ENCODE measurements at places on chromosomes 3 and 15. TPM values are rescaled to one million over a fixed set of nuclear protein-coding genes. Genes with fewer than 3 reads are reported as not detected.

DNA sequence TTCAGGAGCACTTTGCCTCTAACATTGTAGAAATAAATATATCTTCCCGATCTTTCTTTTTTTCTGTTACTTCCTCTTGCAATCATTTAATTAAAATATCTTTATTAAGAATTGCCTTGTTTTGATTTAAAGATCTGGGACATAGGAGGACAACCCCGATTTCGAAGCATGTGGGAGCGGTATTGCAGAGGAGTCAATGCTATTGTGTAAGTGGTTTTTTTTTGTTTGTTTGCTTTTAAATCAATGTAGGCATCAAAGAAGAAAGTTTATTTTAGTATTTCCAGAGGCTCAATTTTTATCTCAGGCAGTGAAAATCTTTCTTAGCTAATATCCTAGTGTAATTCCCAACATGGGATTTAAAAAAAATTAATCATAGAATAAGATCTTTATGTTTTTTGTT is 15.5 kb upstream of the EDEM1 start:
- no peak overlapping the region for H3K4me3 ChIP-seq
- no peak for DNase-seq
- H3K4me1 ChIP-seq, result peaks cover 6% of the 10 kb centered on the region
- H3K27ac ChIP-seq, result no peak overlapping the region

- H3K27me3 ChIP-seq, result peaks cover 14% of the 10 kb centered on the region
- no peak overlapping the region for H3K27ac ChIP-seq
- DNase-seq, result no peak
- no peak overlapping the region for H3K4me3 ChIP-seq
- H3K36me3 ChIP-seq, result no peaks in the 10 kb centered on the region
- peaks cover 15% of the 10 kb centered on the region for H3K4me1 ChIP-seq
Measured at GRCh38 chr15:42083916-42084315, 10.4 kb downstream of the PLA2G4D start.

SLC6A1 gene
- total RNA-seq, result not detected

- no peaks in the 10 kb centered on the region for H3K4me1 ChIP-seq
- H3K27me3 ChIP-seq, result no peaks in the 10 kb centered on the region
- DNase-seq, result no peak
- H3K27ac ChIP-seq, result no peak overlapping the region
- H3K4me3 ChIP-seq, result no peak overlapping the region
Measured at GRCh38 chr15:46442184-46442583, 807.4 kb downstream of the SQOR start.

DUOXA2 gene
- not detected for total RNA-seq

- H3K27me3 ChIP-seq, result peaks cover 2% of the 10 kb centered on the region
- no peak overlapping the region for H3K27ac ChIP-seq
- H3K36me3 ChIP-seq, result no peaks in the 10 kb centered on the region
- peak; percentile 14 for DNase-seq
Measured at GRCh38 chr3:14771593-14772497, 46.9 kb upstream of the FGD5 start.

CPLX3 gene
- 0.18 TPM for total RNA-seq

DNA sequence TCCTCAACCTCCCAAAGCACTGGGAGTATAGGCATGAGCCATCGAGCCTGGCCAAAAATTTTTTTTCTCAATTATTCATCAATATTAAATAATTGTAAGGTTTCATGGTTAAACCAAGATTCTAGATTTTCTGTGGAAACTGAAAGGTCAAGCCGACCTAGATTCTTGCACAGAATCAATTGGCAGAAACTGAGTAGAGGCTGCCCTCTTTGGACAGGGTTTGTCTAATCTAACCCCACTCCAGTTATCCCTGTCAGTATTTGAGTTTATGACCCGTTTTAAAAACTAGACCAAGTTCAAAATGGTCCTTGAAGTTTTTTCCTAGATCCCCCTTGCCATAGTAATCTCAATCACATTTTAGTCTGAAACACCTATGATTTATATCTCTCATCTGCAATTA is 8.6 kb upstream of the ADAM10 start:
- H3K27me3 ChIP-seq, result peaks cover 11% of the 10 kb centered on the region
- no peaks in the 10 kb centered on the region for H3K36me3 ChIP-seq
- no peak for DNase-seq
- H3K4me1 ChIP-seq, result peaks cover 4% of the 10 kb centered on the region
- no peak overlapping the region for H3K4me3 ChIP-seq

- DNase-seq, result no peak
- peaks cover 10% of the 10 kb centered on the region for H3K4me1 ChIP-seq
- no peaks in the 10 kb centered on the region for H3K27me3 ChIP-seq
- H3K27ac ChIP-seq, result no peak overlapping the region
- H3K36me3 ChIP-seq, result peaks cover 18% of the 10 kb centered on the region
Measured at GRCh38 chr15:92117261-92117731, 263.8 kb downstream of the SLCO3A1 start.

ARL14 gene
- not detected for total RNA-seq

DNA sequence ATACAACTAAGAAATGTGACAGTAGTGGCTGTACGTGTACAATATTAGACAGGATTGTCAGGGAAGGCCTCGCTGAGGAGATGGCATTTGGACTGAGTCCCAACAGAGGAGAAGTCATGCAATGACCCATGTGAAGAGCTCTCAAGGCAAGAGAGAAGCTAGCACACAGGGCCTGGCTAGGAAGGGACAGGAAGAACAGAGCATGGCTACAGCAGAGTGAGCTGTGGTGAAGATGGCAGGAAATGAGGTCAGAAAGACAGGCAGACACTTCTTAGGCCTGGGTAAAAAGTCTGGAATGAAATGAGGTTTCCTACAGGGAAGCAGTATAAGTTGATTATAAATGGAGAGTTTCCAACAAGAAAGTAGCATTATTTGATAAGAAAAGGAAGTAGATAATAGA is 33.2 kb upstream of the LEKR1 start:
- H3K4me3 ChIP-seq, result no peak overlapping the region
- H3K27me3 ChIP-seq, result no peaks in the 10 kb centered on the region
- DNase-seq, result peak; percentile 39
- peaks cover 38% of the 10 kb centered on the region for H3K4me1 ChIP-seq
- H3K27ac ChIP-seq, result peak overlapping the region; percentile 29
- peaks cover 12% of the 10 kb centered on the region for H3K36me3 ChIP-seq

GRCh38 chr15:67972377-67972776 is 81.7 kb upstream of the PIAS1 start:
- DNase-seq, result no peak
- H3K4me3 ChIP-seq, result no peak overlapping the region
- H3K4me1 ChIP-seq, result no peaks in the 10 kb centered on the region
- H3K27me3 ChIP-seq, result peaks cover 33% of the 10 kb centered on the region
- H3K27ac ChIP-seq, result no peak overlapping the region

GPR62 gene
- total RNA-seq, result not detected

P2RY12 gene
- not detected for total RNA-seq

TM4SF18 gene
- total RNA-seq, result not detected

GRCh38 chr3:8932507-8932906 is 30.8 kb downstream of the RAD18 start:
- no peak overlapping the region for H3K27ac ChIP-seq
- no peaks in the 10 kb centered on the region for H3K27me3 ChIP-seq
- no peak overlapping the region for H3K4me3 ChIP-seq

GRCh38 chr3:172549144-172549543 is 25.9 kb upstream of the TNFSF10 start:
- no peak overlapping the region for H3K4me3 ChIP-seq
- peaks cover 49% of the 10 kb centered on the region for H3K4me1 ChIP-seq
- no peak for DNase-seq
- H3K27me3 ChIP-seq, result no peaks in the 10 kb centered on the region

PLA1A gene
- not detected for total RNA-seq

DNA sequence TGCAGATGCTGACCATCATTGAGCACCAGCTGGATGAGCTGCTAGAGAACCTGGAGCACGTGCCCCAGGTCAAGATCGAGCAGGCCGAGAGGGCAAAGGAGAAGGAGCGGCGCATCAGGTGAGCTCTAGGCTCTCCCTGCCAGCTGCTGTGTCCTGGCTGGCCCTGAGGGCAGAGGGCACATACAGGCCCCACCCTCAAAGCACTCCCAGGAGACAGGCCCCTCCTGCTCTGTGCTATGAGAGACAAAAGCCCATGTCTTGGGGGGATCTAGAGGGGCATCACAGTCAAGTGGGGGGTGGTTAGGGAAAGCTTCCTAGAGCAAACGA is 39.5 kb downstream of the CFAP100 start:
- no peak overlapping the region for H3K27ac ChIP-seq
- DNase-seq, result no peak
- H3K4me1 ChIP-seq, result no peaks in the 10 kb centered on the region
- H3K27me3 ChIP-seq, result no peaks in the 10 kb centered on the region
- peaks cover 2% of the 10 kb centered on the region for H3K36me3 ChIP-seq

DNA sequence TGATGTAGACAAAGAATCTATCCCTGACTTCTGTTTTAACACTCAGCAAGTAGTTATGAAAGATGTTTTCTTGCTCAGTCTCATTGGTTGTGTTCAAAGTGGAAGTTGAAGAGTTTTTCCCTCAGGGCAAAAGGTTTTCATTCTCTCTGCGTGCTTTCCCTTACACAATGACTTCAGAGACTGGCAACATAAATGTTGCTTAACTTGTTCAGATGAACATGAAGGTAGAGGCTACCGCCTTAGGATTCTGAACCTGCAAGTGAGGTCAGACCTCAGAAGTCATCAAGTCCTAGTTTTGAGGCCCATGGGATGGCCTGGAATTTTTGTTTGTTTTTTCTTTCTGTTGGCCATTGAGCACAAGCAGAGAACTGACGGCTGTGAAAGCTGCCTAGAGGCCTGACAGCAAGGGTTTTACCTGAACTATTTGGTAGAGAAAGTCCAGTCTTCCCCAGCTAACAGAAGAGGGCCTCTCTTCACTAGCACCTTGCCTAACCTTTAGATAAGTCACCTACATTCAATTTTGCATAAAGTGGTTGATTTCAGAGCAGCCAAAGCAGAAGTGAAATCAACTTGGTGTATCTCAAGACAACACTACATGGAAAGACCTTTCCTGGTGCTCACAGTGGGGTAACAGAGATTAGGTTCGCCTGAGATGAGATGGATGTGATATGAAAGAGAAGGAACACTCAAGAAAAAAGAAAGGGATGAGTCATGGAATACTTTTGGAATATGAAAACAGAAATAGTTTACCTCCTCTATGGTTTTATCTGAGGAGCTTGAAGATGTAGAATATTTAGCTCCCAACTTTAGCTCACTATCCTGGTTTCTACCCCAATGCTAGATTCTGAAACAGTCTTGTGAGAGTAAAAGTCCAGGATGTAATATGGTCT is 53.6 kb upstream of the AP4E1 start:
- H3K36me3 ChIP-seq, result no peaks in the 10 kb centered on the region
- H3K4me3 ChIP-seq, result no peak overlapping the region
- peaks cover 10% of the 10 kb centered on the region for H3K27me3 ChIP-seq
- H3K27ac ChIP-seq, result no peak overlapping the region
- no peak for DNase-seq

DNA sequence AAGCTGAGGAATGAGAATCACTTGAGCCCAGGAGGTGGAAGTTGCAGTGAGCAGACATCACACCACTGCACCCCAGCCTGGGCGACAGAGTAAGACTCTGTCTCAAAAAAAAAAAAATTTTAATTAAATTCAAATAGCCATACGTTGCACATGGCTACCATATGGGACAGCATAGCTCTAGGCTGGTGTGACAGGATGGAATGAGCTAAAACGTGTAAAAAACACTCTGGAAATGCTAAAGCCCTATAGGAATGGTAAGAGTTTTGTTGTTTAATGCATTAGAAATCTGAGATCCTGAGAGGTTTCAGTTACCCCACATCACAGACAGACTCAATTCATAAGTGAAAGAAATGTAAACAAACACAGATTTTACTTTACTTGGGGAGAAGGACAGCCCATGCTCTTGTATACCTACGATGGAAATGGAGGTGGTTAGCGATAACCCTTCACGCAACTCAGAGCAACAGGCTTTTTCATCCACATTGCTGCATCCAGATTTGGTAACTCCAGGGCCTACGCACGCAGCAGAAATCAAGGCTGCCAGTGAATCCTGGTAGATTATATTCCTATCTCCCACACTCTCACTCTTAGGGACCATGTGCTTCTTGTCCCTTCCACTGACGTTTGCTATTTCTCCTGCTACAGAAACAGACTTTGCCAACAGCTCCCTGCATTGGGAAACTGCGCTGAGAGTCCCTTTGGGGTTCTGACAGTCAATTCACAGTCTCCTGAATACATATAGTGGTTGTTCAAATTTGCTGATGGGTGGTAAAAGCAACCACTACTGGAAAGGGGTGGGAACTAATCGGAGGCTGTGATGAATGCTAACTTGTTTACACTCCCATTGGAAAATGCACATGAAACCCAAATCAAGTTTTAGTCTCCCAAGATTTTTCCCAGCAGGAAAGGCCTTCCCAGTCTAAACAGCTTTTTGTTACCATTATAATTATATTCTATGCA is 3.1 kb downstream of the SH3BP5 start:
- peaks cover 58% of the 10 kb centered on the region for H3K36me3 ChIP-seq
- DNase-seq, result no peak
- H3K27me3 ChIP-seq, result no peaks in the 10 kb centered on the region
- peak overlapping the region; percentile 19 for H3K27ac ChIP-seq

GPR160 gene
- total RNA-seq, result 13.8 TPM

GRCh38 chr3:98914210-98915080 is 12.9 kb upstream of the DCBLD2 start:
- H3K36me3 ChIP-seq, result no peaks in the 10 kb centered on the region
- no peaks in the 10 kb centered on the region for H3K4me1 ChIP-seq
- H3K27ac ChIP-seq, result no peak overlapping the region
- H3K27me3 ChIP-seq, result peaks cover 17% of the 10 kb centered on the region

GRCh38 chr15:82531496-82532382 is 8.5 kb downstream of the RPS17 start:
- peaks cover 19% of the 10 kb centered on the region for H3K4me1 ChIP-seq
- H3K27ac ChIP-seq, result no peak overlapping the region
- H3K27me3 ChIP-seq, result peaks cover 3% of the 10 kb centered on the region
- no peak for DNase-seq
- no peak overlapping the region for H3K4me3 ChIP-seq

DNA sequence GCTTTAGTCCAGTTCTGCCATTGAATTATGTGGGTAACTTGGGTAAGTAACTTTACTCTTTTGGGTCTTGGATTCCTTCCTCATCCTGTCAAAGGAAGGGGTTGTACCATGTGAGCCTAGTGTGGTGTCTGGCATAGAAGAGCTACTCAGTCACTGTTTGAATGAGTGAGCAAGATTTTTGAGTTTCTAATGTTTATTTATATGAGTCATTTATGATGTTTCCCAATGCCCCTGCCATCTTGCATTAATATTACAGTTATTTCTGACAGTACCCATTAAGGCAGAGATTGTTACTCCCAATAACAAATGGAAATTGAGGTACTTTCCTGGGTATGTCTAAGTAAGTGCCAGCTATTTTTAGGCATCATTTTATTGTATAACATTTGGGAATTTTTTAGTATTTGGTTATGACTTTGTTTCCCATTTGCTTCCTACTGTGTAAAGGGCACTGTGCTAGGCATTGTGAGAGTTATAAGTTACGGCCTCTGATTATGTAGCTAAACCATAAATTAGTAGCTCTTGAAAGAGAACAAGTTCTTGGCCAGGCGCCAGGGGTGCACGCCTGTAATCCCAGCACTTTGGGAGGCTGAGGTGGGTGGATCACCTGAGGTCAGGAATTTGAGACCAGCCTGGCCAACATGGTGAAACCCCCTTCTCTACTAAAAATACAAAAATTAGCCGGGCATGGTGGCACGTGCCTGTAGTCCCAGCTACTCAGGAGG is 23.5 kb downstream of the NR1D2 start:
- H3K4me1 ChIP-seq, result no peaks in the 10 kb centered on the region
- H3K36me3 ChIP-seq, result no peaks in the 10 kb centered on the region
- H3K27ac ChIP-seq, result no peak overlapping the region
- no peak overlapping the region for H3K4me3 ChIP-seq

NR1I2 gene
- 0.13 TPM for total RNA-seq

C3orf52 gene
- 2.6 TPM for total RNA-seq

- H3K27ac ChIP-seq, result no peak overlapping the region
- H3K4me3 ChIP-seq, result no peak overlapping the region
Measured at GRCh38 chr3:69370156-69370883, 15.6 kb downstream of the FRMD4B start.

LMAN1L gene
- total RNA-seq, result 0.48 TPM

AHSG gene
- not detected for total RNA-seq
